Keratinocyte (primary cell): ENCODE measurements at places on chromosomes 11 and 22.
A peak's percentile ranks its signal among the peaks of the same experiment; 100 is the strongest.

- DNase-seq: no peak
These were observed 62.8 kb downstream of the AAMDC start for GRCh38 chr11:77883775-77884174.

GRCh38 chr22:42868751-42869251 is 11.7 kb upstream of the ARFGAP3 start:
- no peak for DNase-seq

- no peak for DNase-seq
These were observed 602.6 kb upstream of the API5 start for GRCh38 chr11:42709216-42709615.

- DNase-seq: no peak
These were observed 517 bp downstream of the SPINDOC start for GRCh38 chr11:63813563-63814382.

DNA sequence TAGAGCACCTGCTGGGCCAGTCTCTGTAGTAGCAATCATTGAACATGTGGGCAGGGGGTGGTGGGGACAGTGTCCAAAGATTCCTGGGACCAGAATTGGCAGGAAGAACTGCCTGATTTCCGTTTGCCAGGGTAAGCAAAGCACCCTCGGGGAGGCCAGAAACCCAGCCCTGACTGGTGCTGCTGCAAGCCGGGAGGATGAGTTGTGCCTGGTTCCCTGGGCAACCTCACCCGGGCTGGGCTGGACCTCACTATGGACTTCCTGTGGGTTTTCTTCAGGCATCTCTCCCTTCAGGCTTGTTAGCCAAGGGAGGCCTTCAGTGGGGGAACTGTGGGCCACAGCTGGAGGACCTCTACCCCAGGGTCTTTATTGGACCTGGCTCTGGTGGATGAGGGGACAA is 8.0 kb upstream of the POU2F3 start:
- no peak for DNase-seq

DNA sequence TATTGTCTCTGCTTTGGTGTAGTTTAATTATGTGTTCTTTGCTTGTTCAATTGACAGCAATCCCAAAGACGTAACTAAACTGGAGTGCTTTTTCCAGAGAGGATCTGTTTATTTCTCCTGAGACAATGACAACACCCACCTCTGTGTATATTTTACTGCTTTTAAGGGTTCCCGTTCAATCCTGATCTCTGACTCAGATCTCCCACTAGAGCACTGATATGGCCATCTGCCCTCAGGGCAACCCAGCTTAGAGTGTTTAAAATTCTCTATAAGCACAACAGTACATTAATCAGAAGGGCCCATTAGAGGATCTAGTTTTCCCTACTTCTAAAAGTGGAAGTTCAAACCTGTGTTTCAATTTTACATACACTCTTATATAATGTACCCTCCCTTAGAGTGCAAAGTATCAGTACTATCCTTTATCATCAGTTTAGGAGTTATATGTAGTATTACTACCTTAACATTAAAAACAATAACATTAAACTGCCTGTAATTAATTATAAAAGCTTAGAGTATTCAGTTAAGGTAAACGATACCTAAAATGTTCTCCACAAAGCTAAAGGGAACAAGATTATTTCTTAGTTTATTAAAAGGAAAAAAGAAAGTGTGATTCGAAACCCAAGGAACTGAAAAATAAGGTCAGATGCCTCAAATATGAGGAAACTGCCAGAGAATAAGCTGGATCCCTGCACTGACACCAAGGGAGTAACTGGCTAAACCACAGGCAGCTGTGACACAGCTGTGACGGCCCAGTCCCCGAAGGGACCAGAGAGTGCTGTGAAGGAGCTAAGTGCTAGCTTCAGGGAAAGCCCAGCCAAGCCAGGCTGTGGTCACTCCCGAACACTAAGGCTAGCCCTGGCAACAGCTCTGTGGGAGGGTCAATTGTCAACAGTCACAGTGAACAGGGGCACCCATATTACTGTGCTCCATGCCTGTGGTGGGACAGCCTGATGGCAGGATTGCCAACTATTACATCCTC is 15.2 kb downstream of the UFD1 start:
- DNase-seq: peak; percentile 25

- DNase-seq: no peak
These were observed 90.7 kb downstream of the APOL5 start for GRCh38 chr22:35808377-35808776.
